Stimulated activated CD8-positive, alpha-beta memory T cell treated with anti-CD3 and anti-CD28 coated beads, Interleukin-7, amount 100 ng/mL, for 4 hours (primary cell): ENCODE measurements at places on chromosomes 5 and 9.

- DNase-seq, result no peak
These were observed 57.8 kb downstream of the PARP8 start for GRCh38 chr5:50724262-50724661.

GRCh38 chr9:131253891-131254491 is 22.3 kb downstream of the FAM78A start:
- DNase-seq, result no peak

GRCh38 chr9:136118320-136119060 is at the start of gene TMEM250:
TMEM250 (minus strand) TSS chr9:136118875; CDS start chr9:136116900, 1,975 bp downstream.
- DNase-seq, result peak; percentile 91

GRCh38 chr5:69039829-69040228 is 54.0 kb upstream of the SLC30A5 start:
- no peak for DNase-seq

- DNase-seq, result no peak
These were observed 127.7 kb upstream of the ANKRD55 start for GRCh38 chr5:56360816-56361215.

DNA sequence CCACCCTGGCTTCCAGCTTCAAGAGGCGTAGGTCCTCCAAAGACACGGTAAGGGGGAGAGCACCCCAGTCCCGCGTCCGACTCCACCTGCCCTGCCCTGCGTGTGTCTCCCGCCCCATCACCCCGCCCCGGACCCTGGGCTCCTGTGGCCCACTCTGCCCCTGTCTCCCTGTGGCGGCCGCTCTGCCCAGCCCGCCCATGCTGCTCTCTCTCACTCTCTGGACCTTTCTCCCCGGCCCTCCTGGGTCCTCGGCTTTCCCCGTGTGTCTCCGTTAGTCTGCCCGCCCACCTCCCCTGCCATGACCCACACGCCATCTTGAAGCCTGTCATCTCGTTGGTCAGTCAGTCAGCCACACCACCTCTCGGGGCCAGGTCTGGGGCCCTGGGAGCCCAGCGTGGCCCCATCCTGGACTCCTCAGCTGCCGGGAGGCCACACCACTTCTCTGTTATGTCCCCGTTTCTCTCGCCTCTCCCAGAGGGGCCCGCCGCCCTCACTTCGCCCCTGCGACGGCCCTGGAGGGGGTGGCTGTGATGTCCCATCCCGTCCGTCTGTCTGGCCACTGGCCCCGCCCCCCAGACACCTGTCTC is 4.5 kb downstream of the LRRC26 start:
- no peak for DNase-seq

DNA sequence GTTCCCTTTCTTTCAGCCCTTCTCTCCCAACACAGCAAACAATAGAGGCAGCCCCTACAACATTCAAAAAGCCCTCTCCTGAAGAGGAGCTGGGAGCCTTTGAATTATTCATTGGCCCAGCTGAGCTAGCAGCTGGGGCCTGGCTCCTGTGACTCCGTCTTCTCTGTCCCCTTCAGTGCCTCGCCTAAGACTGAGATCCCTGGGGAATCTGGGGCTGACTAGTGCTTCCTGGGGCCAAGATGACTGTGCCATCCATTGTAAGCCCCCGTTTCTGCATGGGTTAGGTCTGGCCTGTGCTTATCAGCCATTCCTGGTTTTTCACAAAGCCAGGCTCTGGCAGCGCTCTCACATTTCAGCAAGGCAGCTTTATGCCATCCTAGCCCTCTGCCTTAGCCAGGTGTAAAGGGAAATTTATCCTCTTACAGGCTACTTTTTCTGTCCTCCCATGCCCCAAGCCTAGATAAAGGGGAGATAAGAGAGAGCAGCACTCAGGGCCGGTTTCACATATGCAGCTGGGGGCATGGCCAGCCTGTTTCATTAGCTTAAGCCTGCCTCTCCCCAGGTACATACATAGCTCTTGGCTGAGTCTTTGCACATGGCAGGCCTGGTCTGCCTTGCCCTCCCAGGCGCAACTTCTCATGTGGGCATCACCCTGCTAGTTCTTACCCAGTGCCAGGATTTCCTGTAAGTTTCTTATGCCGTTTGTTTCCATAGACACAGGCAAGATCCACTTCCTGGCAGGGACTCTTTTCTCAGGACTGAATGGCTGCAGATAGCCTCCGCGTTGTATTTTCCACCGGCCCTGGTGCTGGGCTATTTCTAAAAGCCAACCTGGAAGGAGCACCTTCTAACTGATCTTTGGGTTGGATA is 15.8 kb downstream of the PTPA start:
- no peak for DNase-seq
